ENCODE measurements at places on chromosomes 7 and 10.

DNA sequence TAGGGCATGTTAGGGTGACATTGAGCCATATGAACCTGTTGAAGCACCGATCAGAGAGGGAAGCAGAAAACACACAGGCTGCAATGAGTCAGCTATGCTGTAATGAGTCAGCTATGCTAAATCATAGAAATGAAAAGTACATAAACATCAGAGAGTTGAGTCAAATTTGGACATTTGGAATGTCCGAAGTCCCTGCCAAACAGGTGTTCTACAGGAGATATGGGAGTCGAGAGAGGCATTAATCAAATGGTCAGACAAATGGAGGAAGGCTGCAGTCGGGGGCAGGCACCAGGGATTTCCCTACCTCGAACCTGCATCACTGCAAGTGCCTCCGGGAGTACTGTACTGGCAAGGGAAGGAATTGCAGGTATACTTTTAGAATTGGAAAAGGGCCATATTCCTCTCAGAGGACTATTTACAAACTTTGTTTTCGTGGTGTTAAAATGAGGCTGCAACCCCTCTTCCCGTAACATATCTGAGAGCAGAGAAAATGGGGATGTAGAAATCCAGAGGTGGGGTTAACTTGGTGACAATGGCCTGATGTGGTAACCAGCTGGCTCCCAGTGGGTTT, 8.8 kb upstream of the ZC3HAV1 start:
- DNase-seq = peak; percentile 43

GRCh38 chr10:101441541-101442455, 87.8 kb downstream of the BTRC start:
- DNase-seq = no peak

GRCh38 chr7:35019801-35020200, 17.5 kb downstream of the DPY19L1 start:
- no peak for DNase-seq

DNA sequence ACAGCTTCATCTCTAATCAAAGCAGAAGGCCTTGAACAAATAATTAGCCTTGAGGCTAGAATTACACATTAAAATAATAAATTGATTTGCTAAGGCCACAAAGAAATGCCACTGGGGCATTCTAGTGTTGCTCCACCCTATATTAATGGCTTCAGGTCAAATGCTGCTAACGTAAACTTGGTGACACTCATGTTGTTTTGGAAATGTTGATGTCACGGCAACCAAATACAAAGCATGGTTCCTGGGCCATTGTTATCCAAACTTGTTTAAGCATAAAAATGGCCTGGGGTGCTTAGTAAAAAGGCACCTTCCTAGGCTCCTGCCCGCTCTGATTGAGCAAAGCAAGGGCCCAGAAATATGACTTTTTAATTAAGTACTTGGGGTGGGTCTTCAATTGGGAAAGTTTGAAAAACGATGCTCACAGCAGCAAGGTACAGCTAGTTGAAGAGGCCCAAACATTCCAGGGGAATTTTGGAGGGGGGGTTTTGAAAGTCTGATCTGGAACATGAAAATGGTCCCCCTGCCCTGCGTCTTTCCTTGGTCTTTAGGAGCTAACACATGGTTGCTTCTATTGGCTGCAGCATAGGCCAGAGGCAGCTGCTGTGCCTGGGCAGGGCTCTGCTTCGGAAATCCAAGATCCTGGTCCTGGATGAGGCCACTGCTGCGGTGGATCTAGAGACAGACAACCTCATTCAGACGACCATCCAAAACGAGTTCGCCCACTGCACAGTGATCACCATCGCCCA, 67.8 kb downstream of the ABCC2 start:
- DNase-seq = no peak

GRCh38 chr7:132112657-132113056, 463.6 kb downstream of the PLXNA4 start:
- no peak for DNase-seq

DNA sequence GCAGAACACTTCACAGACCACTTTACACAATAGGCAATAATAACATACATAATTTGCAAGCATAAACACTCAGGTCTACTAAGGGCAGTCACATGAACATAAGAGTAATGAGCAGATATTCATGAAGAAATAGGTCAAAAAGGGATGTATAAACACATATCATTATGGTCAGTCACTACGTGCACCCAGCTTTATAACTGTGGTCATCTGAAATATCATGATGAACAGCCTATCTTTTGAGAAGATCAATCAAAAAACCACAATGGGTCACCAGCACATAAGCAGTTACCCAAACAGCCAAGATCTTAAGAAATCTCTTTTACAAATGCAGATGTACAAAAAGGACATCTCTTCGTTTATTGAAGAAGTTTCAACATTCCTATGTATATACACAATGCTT, 35.5 kb upstream of the DRGX start:
- DNase-seq = no peak

DNA sequence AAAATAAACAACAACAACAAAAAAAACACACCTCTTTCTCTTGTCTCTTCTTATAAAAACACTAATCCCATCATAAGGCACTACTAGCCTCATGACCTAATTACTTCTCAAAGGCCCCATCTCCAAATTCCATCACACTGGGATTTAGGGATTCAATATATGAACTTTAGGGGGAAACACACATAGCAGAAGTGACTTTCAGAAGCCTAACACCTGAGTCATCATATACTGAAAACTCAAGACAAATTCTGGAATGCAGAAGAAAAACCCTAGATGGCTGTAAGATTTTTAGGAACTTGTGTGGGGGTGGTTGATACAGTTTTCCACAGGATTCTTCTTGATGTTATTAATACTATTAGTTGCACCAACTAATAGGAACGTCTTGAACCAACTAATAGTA, 33.7 kb upstream of the CSTF2T start:
- no peak for DNase-seq

- no peak for DNase-seq
Measured at GRCh38 chr10:3588816-3589215, 196.2 kb downstream of the KLF6 start.

- no peak for DNase-seq
Measured at GRCh38 chr10:112841549-112841948, 108.5 kb upstream of the TCF7L2 start.

DNA sequence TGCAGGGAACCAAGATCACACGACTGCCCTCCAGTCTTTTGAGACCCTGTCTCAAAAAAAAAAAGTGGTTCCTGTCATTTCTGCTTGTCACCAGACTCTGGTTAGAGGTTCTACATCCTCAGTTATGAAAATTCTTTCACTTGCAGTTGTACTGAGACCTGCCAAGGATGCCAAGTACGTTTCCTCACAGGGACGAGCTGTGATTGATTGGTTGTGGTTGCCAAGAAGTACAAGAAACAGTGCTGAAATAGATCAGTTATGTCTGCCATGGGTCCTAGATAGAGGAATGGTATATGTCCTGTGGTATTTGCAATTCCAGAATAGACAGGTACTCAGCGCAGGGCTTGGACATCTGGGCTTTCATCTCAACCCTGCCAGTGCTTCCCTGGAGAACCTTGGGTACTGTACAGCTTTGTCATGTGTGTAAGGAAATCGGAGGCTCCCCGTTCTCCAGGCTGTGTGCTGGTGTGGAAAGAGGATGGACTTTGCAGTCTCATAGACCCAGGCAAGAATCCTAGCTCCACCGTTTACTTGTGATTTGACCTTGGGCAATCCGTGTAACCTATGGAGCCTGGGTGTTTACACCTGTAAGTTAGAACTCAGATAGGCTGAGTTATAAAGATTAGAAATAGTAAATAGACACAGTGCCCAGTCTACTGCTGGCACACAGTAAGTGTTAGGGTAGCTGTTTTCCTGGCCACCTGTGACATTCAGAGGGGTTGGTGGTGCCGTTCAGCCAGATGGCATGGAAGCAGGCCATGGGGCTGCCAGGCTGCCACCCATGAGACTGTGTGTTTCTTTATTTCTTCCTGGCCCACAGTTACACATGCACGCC, 53.0 kb downstream of the COL13A1 start:
- DNase-seq = no peak

DNA sequence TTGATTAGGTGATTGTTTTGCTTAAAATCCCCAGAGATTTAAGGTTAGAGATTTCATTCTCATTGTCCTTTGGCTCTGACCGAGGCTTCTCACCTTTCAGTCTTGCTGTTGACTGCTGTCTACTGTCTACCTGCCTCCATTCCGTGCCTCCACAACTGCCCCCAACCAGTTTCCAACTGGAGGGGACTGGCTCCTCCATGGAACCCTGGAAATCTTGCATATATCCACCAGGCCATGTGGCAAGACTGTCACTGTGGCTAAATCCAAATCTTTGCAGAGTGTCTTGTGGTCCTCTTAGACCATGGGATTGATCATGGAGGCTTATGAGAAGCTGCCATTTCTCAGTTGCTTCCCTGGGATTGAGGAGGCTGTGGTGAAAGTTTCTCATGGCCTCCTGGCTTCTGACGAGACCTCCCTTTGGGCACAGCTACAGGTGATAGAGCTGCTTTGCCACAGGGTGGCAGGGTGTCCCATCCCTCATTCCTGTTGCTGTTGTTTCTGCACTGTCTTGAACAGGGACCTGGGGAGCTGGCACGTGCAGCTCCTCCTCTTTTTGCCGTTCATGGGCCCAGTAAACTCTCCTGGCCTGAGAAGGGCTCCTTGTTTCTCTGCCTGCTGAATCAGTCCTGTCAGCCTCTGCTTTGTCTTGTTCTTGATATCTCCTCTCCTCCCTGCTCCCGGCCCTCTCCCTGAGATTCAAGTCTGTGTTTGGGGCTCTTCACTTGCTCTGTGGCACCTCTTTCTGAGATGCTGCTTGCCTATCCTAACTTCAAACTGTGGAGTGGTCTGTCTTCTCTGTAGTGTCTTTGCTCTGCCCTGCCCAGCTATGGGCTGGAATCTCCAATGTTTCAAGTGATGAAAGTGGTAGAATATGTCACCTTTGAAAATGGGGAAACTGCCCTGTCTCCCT, 63.6 kb upstream of the IGFBP3 start:
- DNase-seq = no peak

- no peak for DNase-seq
Measured at GRCh38 chr7:102974366-102975236, 61.8 kb downstream of the LRRC17 start.

DNA sequence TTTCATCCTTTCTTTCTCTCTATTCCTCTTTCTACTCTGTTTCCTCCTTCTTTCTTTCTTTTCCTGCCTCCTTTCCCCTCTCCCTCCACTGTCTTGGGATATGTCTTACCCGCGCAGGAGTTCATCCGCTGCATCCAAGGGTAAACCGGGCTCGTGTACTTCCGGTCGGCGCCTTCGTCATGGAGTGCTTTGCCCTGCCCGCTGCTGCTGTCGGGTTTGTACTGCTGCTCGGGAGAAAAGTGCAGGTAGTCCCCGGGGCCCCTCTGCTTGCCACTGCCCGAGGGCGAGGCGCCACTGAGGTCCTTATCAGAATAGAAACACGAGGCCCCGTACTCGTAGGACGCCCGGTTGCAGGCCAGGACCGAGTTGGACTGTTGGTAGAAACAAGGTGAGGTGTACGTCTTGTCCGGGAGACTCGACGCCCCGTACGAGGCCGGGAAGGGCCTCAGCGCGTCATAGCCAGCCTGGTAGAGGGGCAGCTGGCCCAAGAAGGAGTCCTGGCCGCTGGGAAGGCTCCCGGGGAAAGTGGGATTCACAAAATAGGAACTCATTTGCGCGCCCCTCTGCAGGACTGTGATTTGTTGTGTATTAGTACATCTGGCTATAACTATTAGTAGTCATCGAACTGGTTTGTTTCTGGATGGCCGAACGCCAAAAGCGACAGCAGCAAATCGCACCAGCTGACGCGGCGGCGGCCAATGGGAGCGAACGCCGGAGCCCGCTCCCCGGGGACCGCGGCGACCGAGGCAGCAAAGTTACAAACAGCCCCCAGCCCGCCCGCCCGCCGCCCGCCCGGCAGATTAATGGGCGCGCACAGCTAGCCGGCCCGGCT, at the start of gene HOXA6:
TSS of gene HOXA6 (minus strand) at position 576 of the 832 bp plus-strand sequence. CDS start at position 551, 25 bp downstream.
- DNase-seq = no peak

- DNase-seq = peak; percentile 29
Measured at GRCh38 chr10:7484456-7485243, 73.8 kb upstream of the SFMBT2 start.

GRCh38 chr7:39210362-39210761, 232.7 kb downstream of the POU6F2 start:
- DNase-seq = no peak

DNA sequence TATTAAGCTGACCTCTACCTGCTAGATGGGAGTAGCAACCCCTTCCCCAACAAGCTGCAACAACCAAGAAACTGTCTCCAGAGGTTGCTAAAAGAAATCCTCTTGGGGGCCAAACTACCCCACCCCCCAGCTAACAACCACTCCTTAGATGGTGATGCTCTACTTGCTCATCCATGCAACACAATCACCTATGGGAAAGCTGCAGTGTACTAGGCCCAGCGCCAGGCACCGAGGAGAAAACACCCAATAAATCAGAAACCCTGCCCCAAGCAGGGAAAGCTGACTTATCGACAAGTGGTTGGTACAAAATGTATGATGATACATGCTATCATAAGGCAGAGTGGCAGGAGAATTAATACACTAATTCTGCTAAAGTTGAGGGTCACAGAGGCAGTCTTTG, 17.3 kb downstream of the SLC25A13 start:
- DNase-seq = no peak

GRCh38 chr10:131249238-131249954, 62.1 kb downstream of the TCERG1L start:
- DNase-seq = no peak

- no peak for DNase-seq
Measured at GRCh38 chr10:56662765-56663447, 301.8 kb upstream of the ZWINT start.

DNA sequence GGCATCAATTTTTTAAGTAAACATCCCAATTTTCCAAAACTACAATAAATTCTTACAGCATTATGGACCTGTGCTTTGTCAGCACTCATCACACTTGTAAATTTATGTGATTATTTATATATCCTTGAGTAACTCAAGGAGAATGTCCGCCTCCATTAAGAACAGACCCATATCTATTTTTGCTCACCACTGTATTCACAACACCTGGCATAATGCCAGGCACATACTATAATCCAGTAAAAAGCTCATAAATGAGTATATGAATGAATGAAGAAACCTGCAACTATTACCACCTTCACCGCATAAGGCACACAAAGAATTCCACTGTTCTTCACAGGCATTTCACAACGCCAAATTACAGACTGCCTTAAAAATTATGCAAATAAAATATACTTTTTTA, 46.9 kb downstream of the MINDY3 start:
- no peak for DNase-seq

GRCh38 chr7:130995252-130996081, 261.5 kb upstream of the KLF14 start:
- no peak for DNase-seq
